Activated CD4-positive, alpha-beta T cell treated with anti-CD3 and anti-CD28 coated beads for 36 hours (primary cell): ENCODE measurements at places on chromosomes 2 and 18. TPM values are rescaled to one million over a fixed set of nuclear protein-coding genes. Genes with fewer than 3 reads are reported as not detected.

Gene PROKR1
- not detected for total RNA-seq

Gene C2orf66
- total RNA-seq, result 0.09 TPM

DNA sequence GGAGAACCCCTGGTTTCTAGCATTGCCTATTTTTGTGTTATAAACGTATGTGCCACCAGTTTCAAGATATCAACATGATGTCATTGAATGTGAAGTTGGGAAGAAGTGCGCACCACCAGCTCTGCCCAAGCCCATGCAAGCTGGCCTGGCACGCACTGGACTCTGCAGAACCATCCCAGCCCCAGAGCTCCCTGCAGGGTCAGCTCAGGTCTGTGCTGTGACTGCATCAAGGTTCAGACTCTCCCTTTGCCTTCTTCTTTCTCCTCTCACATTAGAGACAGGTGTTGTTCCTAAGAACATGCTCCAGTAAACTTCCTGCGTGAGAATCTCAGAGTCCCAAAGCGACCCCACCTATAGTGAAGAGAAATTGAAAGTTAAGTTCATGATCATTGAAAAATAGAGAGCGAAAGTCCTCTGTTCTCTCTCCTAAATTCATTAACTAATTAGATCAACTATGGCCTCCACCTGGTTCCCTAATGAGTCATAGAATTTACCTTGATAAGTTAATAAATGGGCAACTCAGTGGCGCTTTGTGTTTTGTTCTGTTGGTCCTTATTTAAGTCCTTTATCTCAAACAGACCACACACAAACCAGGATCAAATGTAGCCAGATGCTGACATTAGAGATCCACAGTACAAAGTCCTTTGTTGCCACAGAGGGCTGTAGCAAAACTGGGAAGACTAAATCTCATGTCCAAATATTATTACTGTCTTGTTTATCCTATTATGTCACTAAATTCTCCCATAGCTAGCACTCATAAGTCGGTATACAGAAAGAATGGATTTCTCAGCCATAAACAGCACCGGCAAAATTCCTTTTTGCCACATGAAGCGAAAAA is 432.3 kb downstream of the STK39 start:
- H3K36me3 ChIP-seq, result no peaks in the 10 kb centered on the region
- no peaks in the 10 kb centered on the region for H3K4me1 ChIP-seq
- no peak for DNase-seq
- peaks cover 3% of the 10 kb centered on the region for H3K27me3 ChIP-seq

- no peak for DNase-seq
- no peaks in the 10 kb centered on the region for H3K27me3 ChIP-seq
Observed at GRCh38 chr2:74244286-74244685, 45.9 kb downstream of the MTHFD2 start.

- peaks cover 45% of the 10 kb centered on the region for H3K4me1 ChIP-seq
- no peak overlapping the region for H3K27ac ChIP-seq
- H3K4me3 ChIP-seq, result peak overlapping the region; percentile 83
- DNase-seq, result peak; percentile 86
- peaks cover 54% of the 10 kb centered on the region for H3K36me3 ChIP-seq
- no peaks in the 10 kb centered on the region for H3K27me3 ChIP-seq
Observed at GRCh38 chr18:79400091-79400590, 4.4 kb downstream of the NFATC1 start.

DNA sequence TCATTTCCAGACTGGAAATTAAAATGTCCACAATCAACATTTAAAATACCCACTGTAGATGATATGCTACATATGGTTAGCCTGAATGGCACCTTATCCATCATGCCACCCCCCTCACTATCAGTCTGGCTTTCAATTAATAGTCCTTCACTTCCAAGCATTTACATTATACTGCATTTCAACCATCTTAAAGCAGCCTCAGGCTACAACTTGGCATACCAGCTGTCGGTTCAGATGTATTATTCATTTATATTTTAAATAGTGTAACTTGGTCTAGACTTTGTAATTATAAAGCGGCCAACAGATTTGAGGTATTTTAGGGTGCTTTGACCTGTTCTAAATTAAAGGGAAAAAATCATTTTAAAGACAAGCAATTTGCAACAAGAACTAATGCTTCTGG is 2.6 kb downstream of the GCG start:
- DNase-seq, result no peak
- no peak overlapping the region for H3K4me3 ChIP-seq
- H3K4me1 ChIP-seq, result no peaks in the 10 kb centered on the region
- no peak overlapping the region for H3K27ac ChIP-seq

DNA sequence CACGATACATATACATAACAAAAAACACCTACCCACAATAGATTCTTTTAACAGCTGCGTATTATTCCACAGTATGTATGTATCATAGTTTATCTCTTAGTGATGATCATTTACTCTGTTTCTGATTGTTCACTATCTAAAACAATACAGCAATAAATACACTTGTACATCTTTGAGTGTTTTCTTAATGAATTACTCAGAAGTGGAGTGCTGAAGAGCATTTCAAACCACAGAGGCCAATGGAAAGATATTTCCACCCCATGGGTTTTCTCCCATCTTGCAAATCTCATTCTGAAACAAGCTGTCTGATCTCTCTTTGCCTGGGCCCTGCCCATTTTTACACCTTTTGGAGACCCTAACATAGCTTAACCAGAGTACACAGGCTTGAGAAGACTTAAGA is 113.8 kb upstream of the KLF7 start:
- no peaks in the 10 kb centered on the region for H3K36me3 ChIP-seq
- H3K4me1 ChIP-seq, result peaks cover 42% of the 10 kb centered on the region
- no peak overlapping the region for H3K4me3 ChIP-seq
- no peaks in the 10 kb centered on the region for H3K27me3 ChIP-seq

DNA sequence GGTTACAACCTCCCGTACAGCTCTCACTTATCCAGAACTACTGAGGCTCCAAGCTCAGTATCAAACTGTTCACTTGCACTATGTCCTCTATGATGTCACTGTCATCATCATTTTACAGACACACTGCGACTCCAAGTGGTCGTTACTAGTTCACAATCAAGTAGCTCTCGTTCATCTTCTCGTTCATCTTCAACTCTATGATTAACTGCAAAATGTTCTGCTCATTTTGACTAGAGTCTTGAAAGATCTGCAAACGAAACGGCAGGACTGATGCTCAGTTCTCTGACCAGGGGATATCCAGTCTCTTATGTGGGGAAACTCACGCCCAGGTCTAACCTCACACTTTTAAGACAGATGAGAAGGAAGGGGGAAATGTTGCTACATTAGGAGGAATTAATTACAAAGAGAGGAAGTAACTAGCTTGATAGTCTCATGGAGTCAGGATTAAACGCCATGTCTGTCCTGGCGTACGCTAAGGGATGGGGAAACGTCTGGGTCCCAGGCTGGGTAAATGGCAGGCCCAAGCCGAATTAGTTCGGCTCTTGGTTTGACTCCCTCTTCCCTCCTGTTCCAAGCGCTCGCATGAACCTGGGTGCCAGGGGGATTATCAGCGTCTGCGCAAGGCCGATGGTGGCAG is 794 bp upstream of the CHCHD5 start:
- H3K27ac ChIP-seq, result peak overlapping the region; percentile 93
- DNase-seq, result no peak
- peaks cover 30% of the 10 kb centered on the region for H3K4me1 ChIP-seq
- H3K4me3 ChIP-seq, result peak overlapping the region; percentile 95

- H3K4me1 ChIP-seq, result peaks cover 59% of the 10 kb centered on the region
- peak overlapping the region; percentile 29 for H3K27ac ChIP-seq
- H3K27me3 ChIP-seq, result no peaks in the 10 kb centered on the region
- peaks cover 76% of the 10 kb centered on the region for H3K36me3 ChIP-seq
- no peak overlapping the region for H3K4me3 ChIP-seq
Observed at GRCh38 chr2:233264667-233265066, 13.2 kb downstream of the ATG16L1 start.

DNA sequence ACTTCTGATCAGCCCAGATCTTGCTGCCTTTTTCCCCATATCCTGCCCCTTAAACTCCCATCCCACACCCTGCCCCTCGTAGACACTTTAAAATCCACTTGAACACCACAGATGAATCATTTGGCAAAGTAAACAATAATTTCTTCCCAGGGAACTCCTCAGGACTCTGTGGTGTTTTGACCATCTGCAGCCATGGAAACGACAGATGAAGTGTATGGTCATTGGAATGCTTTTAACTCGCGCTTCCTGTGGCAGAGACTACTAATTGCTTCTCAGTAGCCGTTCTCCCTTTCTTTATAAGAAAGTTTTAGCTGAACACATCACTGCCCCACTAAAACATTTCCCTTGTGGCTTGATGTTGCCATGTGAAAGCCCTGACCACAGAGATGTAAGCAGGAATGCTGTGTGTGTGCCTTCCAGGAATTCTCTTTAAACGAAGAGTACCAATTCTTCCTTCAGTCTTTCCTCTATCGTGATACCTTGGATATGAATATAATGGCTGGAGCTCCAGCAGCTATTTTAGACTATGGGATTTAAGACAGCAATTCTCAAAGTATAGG is 92.7 kb upstream of the PARD3B start:
- no peaks in the 10 kb centered on the region for H3K4me1 ChIP-seq
- no peak overlapping the region for H3K27ac ChIP-seq
- H3K27me3 ChIP-seq, result peaks cover 3% of the 10 kb centered on the region

- DNase-seq, result no peak
- H3K27me3 ChIP-seq, result peaks cover 14% of the 10 kb centered on the region
Observed at GRCh38 chr2:220682616-220683015, 889.5 kb downstream of the EPHA4 start.

DNA sequence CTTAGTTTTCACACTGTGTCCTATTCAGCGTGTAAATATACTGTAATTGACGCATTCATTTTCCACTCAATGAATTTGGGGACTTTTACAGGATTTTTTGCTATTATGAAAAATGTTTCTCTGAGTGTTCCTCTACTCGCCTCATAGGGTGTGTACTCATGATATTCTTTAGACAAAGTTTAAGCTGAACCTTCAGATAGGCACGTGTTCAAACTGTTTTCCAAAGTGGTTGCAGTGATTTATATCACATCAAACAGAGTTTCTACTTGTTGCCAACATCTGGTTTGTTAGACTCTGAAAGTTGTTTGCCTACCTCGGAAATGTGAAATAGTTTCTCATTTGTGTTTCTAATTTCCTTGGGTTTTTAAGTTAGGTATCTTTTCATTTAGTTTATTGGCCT is 46.4 kb upstream of the IL1R1 start:
- H3K36me3 ChIP-seq, result no peaks in the 10 kb centered on the region
- no peak for DNase-seq
- H3K27me3 ChIP-seq, result peaks cover 3% of the 10 kb centered on the region

- no peaks in the 10 kb centered on the region for H3K36me3 ChIP-seq
- no peak overlapping the region for H3K4me3 ChIP-seq
- DNase-seq, result no peak
- no peak overlapping the region for H3K27ac ChIP-seq
- peaks cover 9% of the 10 kb centered on the region for H3K4me1 ChIP-seq
Observed at GRCh38 chr2:147511491-147511948, 333.3 kb upstream of the ACVR2A start.

DNA sequence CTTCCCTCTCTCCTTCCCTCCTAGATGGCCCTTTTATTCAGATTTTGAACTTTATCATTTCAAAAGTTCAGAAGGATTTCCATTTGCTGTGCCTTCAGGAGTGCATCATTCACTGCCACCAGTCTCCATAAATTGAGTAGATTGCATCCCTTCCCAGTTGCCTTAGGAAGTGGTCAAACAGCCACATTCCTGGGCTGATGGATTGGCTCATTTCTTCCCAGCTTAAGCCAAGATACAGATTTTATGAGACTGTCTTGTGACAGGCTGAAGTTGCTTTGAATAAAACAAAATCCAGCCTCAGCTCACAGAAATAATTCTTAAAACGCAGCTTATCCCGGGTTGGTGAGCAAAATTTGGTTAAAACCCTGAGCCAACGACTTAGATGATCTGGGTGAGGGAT is 9.8 kb downstream of the NRP2 start:
- H3K36me3 ChIP-seq, result no peaks in the 10 kb centered on the region
- peaks cover 13% of the 10 kb centered on the region for H3K27me3 ChIP-seq
- H3K4me3 ChIP-seq, result no peak overlapping the region
- H3K4me1 ChIP-seq, result no peaks in the 10 kb centered on the region
- no peak overlapping the region for H3K27ac ChIP-seq

DNA sequence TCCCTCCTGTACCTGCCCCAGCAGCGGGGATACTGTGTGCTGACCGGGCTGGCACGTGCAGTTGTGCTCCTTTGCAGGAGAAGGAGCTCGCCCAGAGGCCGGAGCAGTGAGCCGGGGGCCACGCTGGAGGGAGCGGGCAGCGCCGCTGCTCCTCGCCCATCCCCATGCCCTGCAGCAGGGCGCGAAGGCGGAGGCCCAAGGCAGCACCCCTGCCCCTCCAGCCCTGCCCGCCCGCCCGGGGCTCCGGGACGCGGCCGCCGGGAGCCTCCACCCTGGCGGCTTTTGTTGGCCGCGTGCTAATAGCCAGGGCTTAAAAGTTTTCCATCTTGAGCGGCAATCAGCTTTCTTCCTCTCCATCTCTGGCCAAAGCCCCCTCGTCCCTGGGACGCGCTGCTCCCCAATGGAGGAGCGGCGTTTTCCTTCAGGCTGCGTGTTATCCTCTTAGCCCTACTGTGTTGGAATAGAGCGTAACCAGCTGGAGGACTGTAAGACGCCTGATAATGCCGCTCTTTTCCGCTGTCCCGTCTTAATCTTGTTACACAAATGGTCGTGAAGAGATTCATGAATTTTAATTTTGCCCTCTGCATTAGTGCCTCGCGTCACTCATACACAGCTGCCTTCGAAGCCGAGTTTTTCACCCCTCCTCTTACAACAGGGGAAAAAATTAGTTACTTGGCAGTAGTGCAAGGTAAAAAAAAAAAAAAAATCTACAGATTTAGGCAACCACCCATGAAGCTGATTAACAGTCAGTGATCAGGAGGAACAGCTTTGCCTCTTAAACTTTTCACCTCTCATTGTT is 172.9 kb upstream of the SIX3 start:
- no peaks in the 10 kb centered on the region for H3K4me1 ChIP-seq
- H3K4me3 ChIP-seq, result no peak overlapping the region
- no peak for DNase-seq
- no peak overlapping the region for H3K27ac ChIP-seq
- H3K36me3 ChIP-seq, result peaks cover 3% of the 10 kb centered on the region
- peaks cover 5% of the 10 kb centered on the region for H3K27me3 ChIP-seq

GRCh38 chr18:24987303-24988252 is 364.4 kb downstream of the ZNF521 start:
- no peaks in the 10 kb centered on the region for H3K36me3 ChIP-seq
- no peak overlapping the region for H3K27ac ChIP-seq
- no peak overlapping the region for H3K4me3 ChIP-seq
- DNase-seq, result no peak
- H3K4me1 ChIP-seq, result no peaks in the 10 kb centered on the region
- peaks cover 2% of the 10 kb centered on the region for H3K27me3 ChIP-seq

GRCh38 chr2:237760506-237761502 is 37.8 kb upstream of the RBM44 start:
- no peaks in the 10 kb centered on the region for H3K27me3 ChIP-seq
- H3K27ac ChIP-seq, result no peak overlapping the region
- H3K4me3 ChIP-seq, result no peak overlapping the region
- H3K36me3 ChIP-seq, result peaks cover 76% of the 10 kb centered on the region
